ENCODE measurements at places on chromosomes 5 and 9. TPM values are rescaled to one million over a fixed set of nuclear protein-coding genes. Genes with fewer than 3 reads are reported as not detected.

- DNase-seq, result no peak
Observed at GRCh38 chr9:74503219-74503618, 6.1 kb downstream of the RORB start.

The GABRB2 gene
- total RNA-seq, result not detected

- DNase-seq, result no peak
Observed at GRCh38 chr5:117118499-117118898, 543.9 kb upstream of the SEMA6A start.

DNA sequence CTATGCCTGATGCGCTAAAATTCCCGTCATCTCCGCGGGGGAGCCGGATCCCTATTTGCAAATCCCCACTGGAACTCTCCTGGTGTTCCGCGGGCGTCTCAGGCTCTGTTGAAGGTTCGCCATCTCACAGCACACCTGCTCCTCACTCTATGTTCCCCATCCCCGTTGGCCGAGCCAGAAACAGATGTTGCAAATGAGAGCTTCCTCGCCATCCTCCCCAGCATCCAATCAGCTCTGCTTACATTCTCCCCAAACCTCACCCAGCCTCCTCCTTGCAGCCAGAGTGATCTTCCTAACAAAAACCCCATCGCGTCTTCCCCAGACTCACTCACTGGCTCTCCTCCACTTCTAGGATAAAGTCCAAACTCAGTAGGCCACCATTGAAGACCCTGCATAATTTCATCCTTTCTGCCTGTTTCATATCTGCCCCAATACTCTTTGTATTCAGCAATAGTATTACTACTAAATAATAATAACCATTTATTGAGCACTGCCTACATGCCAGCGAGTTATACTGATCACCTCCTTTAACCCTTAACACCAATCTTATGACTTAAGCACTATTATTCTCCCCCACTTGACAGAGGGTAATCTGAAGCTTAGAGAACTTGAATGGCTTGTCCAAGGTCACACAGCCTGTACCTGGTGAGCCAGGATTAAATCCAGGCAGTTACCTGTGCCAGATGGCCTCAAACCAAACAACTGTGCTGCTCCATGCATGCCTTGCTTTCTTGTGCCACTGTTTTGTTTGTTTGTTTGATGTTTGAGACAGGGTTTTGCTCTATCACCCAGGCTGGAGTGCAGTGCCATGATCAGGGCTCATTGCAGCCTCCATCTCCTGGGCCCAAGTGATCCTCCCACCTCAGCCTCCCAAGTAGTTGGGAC is 14.0 kb downstream of the AQP7 start:
- no peak for DNase-seq

The RGS7BP gene
- total RNA-seq, result not detected

- no peak for DNase-seq
Observed at GRCh38 chr9:124257070-124257843, 492 bp upstream of the NEK6 start.

The BAAT gene
- 0.16 TPM for total RNA-seq

DNA sequence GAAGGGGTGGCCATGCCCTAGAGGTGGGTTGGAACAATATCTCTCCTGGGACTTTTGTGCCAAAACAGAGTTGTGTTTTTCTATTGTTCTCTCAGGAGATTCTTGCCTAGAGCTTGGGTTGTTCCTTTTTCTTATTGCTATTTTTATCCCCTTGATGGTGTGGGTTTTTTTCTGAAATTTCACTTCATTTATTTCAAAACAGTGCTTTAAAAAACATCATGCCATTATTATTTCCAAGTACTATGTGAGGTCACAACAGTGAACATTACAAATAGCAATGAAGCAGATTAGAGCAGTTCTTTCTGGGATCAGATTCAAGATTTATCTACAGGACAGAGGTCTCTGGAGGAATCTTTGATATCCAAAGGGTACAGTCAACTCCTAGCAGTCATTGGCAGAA is 76.6 kb downstream of the ACTBL2 start:
- DNase-seq, result no peak

DNA sequence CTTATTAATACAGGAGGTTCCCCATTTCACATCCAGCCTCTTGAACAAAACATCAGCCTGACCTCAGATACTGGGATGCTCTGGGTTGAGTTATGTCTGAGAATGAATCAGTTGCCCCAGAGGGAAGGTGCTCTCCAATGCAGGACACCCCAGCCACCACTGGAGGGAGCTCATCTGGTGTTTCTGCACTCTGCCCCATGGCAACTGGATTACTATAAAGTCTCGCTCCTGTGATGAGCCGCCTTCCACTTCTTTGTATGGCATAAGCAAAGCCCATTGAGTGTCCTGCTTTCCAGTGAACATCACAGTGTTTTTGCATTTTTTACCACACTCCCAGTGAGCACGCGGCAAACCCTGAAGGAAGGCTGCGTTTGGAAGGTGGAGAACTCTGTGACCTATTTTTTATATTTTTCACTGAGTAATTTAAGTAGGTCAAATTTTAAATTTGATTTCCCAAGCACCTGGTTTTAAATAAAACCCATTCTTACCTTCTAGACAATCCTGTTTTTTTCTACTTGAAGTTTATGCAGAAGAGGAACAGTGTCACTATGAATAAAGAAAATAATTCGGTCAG is 176.9 kb upstream of the WWC1 start:
- peak; percentile 24 for DNase-seq

The SH3RF2 gene
- total RNA-seq, result 0.11 TPM

The ORM1 gene
- 4.5 TPM for total RNA-seq

- DNase-seq, result no peak
Observed at GRCh38 chr5:66281294-66281693, 137.2 kb downstream of the SREK1 start.

The CENPH gene
- total RNA-seq, result 44.2 TPM

The BARHL1 gene
- total RNA-seq, result not detected

The PCDHB16 gene
- total RNA-seq, result not detected

DNA sequence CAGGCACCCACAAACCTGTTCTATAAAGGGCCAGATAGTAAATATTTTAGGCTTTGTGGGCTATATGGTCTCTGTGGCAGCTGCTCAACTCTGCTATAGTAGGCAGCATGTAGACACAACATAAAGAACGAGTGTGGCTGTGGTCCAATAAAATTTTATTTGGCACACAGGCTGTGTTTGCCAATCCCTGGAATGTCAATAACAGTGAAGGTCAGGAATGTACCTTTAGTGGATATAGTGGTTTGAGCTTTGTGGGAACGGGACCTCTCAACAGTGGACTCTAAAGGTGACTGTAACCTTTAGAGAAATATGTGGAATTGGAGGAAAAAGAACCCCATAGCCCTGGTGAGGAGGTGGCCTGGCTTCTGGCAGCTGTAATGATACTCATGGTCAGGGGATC is 145.2 kb downstream of the MAST4 start:
- no peak for DNase-seq

The ARPC5L gene
- total RNA-seq, result 146 TPM

The INSL4 gene
- 0.14 TPM for total RNA-seq

- DNase-seq, result no peak
Observed at GRCh38 chr5:51033215-51033614, 350.0 kb upstream of the ISL1 start.

The TRIO gene
- 6.6 TPM for total RNA-seq

DNA sequence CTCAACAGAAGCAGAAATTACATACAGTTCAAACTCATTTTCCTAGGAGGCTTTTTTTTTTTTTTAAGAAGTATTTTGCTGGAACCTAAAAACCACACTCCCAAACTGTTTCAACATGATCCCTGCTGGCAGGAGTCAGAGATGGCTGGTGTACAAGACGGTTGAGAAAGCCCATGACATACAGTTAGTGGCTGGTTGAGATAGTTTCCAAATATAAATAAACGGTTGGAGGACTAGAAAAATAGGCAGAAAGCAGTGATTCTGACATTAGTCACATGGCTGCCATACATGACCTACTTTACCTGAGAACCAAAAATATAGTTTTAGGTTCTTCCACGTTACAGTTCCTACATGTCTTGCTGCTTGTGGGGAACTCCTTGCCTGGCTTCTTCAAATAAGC is 31.7 kb upstream of the BASP1 start:
- DNase-seq, result no peak

- no peak for DNase-seq
Observed at GRCh38 chr5:112914584-112914983, 7.4 kb downstream of the REEP5 start.

DNA sequence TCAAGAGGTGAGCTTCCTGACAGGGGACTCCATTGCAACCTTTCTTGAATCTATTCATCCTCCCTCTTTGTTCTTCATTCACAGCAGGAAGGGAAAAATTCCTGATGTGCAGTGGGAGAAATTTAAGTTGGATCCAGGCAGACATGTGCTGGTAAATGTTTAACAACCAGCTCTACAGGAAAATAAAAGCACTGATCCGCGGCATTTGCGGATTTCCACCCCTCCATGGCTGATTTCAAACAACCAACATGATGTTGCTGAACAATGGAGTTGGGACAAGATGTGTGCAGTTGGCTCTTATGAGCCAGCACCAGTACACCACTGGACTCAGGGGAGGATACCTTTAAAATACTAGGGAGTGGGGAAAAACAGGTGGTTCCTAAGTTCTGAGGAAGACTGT is 47.0 kb downstream of the SPRY4 start:
- DNase-seq, result no peak

The HRCT1 gene
- total RNA-seq, result not detected

- no peak for DNase-seq
Observed at GRCh38 chr5:120320626-120321025, 143.5 kb upstream of the PRR16 start.

- DNase-seq, result peak; percentile 83
Observed at GRCh38 chr5:177116631-177117373, 16.8 kb upstream of the NSD1 start.
